ENCODE measurements at places on chromosomes 12 and 14.
A peak's percentile ranks its signal among the peaks of the same experiment; 100 is the strongest.

- no peak for DNase-seq
Observed at GRCh38 chr14:60618241-60618640, 31.0 kb downstream of the SIX1 start.

- DNase-seq = peak; percentile 16
Observed at GRCh38 chr12:20798554-20798953, 12.0 kb upstream of the SLCO1B3 start.

DNA sequence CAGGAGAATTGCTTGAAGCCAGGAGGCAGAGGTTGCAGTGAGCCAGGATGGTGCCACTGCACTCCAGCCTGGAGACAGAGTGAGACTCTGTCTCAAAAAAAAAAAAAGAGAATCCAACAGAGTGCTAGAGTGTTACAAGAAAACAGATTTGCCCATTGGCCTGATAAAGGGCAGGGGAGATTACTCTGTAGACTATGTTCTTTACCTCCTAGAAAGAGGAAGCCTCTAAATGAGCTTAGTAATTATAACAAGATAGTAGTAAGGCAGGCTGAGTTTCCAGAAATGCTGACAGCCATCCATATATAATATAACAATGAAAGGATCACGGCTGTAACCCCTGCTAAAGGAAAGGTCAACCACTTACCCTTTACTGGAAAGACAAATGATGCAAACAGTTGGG, 24.4 kb downstream of the AK7 start:
- no peak for DNase-seq

GRCh38 chr14:95490138-95490509, 26.3 kb downstream of the SYNE3 start:
- DNase-seq = no peak

GRCh38 chr12:122836027-122836921, 1.0 kb downstream of the HIP1R start:
- no peak for DNase-seq

DNA sequence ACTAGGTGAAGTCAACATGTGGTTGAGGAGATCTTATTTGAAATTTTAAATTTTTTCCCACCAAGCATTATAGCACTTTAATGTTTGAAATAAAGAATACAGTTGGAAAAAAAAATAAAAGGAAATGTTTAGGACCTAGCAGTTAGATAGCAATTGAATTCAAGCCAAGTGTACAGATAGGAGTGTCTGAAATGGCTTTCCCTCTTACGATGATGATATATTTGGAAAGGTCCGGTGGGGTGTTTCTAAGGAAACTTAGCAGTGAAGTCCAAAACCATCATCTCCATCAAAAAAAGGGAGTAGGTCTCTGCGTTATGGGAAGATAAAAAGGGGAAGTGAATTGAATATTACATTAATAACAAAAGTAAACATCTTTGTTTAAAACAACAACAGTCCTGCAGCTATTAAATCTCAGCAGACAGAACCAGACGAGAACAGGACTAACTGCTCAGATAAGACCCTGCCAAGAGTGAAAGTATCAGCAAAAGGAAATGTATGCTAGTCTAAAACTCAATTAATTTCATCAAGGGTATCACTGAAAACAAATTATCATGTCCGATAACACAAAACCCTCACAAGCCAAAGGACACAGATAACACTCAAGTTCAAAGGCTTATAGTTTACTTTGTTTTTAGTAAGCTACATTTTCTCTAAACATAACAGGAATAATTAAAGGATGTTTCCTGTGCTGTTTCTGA, 242.0 kb downstream of the BMP4 start:
- DNase-seq = no peak

GRCh38 chr14:60169722-60170121, 4.5 kb upstream of the DHRS7 start:
- DNase-seq = no peak

- no peak for DNase-seq
Observed at GRCh38 chr12:97672870-97673269, 210.3 kb downstream of the RMST start.

DNA sequence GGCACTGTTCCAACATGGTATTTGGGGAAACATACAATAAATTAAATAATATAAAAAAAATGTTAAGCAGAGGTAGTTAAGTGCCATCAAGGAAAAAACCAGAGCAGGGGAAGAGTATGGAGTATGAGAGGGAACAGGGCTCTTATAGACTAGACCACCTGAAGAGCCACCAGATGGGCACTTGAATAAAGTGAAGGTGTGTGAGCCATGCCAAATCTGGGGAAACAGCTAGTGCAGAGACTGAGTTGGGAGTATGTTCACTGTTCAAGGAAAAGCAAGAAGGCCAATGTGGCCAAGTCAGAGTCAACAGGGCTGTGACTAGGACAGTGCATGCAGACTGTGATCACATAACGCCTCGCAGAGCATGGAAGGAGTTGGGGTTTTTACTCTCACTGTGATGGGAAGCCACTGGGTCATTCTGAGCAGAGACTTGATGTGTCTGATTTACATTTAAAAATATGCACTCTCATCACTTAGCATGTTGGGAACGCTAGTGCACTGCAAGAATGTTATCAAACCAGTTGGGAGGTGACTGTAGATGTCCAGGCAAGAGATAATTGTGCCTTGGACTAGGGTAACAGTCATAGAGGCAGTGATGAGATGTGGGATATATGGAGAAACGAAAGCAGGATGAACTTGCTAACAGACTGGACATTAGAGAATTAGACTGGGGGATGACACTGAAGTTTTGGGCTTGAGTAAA, 25.6 kb downstream of the NDUFA12 start:
- no peak for DNase-seq

DNA sequence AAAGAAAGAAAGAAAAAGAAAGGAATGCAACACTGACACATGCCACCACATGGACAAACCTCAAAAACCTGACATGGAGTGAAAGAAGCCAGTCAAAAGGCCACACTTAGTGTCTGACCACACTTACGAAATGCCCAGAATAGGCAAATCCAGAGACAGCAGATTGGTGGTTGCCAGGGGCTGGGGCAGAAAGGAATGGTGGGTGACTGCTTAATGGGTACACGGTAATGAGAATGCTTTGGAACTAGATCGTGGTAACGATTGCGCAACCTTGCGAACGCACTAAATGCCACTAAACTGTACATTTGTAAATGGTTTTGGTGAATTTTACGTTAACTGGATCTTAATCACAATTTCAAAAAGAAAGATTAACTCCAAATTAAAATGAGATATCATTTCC, 39.5 kb downstream of the SCARB1 start:
- DNase-seq = no peak

GRCh38 chr14:22489957-22490950, 98.8 kb downstream of the DAD1 start:
- DNase-seq = no peak

GRCh38 chr14:105053421-105053820, 11.8 kb downstream of the GPR132 start:
- DNase-seq = no peak

GRCh38 chr12:6285063-6285477, 25.4 kb upstream of the PLEKHG6 start:
- DNase-seq = no peak

GRCh38 chr12:94848966-94849365, 154.5 kb downstream of the NDUFA12 start:
- no peak for DNase-seq

- DNase-seq = no peak
Observed at GRCh38 chr14:97021001-97021400, 223.8 kb downstream of the VRK1 start.

Measured in retinal pigment epithelial cell (primary cell).